ENCODE measurements at places on chromosomes 11 and 22.

GRCh38 chr11:122883646-122883979, 1.1 kb downstream of the JHY start:
- DNase-seq = no peak

DNA sequence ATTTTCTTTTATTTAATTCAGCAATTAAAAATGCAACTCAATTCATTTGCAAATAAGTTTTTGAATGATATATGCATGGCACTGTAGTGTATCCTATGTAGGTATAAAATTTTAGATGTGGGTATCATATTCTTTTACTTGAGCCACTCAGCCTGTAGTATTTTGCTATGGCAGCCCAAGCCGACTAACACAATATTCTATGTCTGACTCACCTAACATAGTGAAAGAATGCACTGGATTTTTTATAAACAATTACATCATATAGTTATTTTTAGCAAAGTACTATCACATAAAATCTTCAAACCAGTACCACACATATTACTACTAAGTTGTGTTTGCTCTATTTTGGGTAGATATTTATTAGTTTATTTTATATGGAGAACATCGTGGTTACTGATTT, 21.9 kb upstream of the GRIA4 start:
- no peak for DNase-seq

DNA sequence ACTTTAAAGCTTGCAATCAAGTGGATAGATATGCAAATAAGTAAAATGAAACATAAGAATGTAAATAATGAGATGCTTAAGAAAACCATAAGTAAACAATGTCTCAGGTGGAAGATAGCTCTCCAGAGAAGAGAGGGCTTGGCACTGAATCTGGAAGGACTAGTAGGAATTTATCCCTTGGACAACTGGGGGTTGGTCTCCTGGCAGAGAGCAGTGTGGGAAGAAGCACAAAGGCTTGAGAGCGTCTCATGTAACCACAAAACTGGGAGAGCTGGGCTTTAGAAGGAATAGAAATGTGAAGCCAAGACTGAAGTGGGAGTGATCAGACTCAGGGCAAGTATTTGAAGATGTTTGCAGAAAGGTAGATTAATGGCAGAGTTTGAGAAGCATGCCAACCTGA, 31.3 kb downstream of the CARD18 start:
- no peak for DNase-seq

- peak; percentile 53 for DNase-seq
Measured at GRCh38 chr11:77172666-77172982, 44.6 kb downstream of the MYO7A start.

GRCh38 chr22:44440224-44441160, 57.5 kb downstream of the RTL6 start:
- DNase-seq = no peak

DNA sequence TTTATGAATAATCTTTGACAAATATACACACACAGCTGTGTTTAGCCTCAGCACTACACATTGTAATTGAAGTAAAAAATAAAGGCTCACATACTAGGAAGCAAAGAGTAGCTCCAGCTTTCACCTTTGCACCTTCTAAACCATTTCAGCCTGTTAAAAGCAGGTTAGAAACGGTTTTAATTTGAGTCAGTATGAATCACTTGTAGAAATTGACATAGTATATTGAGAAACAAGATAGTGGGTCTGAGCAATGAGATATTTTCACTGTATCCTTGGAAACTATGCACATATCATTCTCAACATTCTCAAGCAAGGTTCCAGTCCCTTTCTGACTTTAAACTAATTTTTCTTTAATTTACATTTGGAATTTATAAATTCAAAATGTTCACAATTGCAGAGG, 380.3 kb downstream of the AASDHPPT start:
- no peak for DNase-seq

GRCh38 chr11:35163702-35164496, 24.9 kb downstream of the CD44 start:
- DNase-seq = no peak

GRCh38 chr11:19232910-19233503, 7.7 kb downstream of the E2F8 start:
- no peak for DNase-seq

DNA sequence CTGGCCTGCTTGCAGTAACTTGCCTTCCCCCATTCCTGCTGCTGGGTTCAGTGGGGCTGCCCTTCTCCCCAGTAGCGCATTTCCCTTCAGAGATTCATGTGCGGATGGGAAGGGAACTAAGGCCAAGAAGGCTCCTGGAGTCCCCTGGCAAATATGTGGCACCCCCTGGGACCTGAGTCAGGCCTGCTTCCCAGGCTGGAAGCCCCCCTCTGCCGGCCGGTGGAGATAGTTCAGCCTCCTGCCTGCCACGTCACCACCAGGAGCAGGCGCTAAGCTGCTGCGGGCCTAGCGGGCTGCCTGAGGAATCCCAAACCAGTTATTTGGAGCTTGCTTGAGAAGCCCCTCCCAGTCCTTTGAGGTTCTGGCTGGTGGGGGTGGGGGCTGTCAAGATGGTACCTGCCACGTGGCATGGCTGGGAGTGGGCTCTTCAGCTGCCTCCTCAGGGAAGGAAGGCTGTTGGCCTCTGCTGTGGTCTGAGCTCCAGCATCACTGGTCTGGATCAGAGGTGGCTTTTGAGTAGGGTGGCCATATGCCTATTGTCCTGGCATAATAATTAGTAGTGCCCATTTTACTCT, 2.0 kb downstream of the SERPINH1 start:
- no peak for DNase-seq

GRCh38 chr22:44557064-44557748, 59.2 kb upstream of the RTL6 start:
- DNase-seq = no peak

DNA sequence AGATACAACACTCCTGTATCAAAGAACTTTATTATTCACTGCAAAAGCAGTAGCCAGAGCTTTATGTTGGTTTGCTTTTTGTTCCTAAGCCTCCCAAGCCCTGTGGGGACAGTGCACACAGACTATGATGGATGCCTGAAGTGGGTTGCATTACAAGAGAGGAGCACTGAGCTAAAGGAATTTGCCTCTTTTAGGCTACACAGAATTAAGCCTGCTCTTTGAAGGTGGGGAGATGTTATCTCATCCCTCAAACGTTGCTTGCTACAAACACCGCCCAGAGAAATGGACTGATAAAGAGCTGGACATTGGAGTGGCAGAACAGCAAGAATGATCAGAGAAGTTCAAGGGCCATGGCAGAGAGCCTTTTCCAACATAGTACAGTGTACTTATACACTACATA, 2.5 kb upstream of the POGLUT3 start:
- no peak for DNase-seq

GRCh38 chr11:46499821-46500220, 94.0 kb downstream of the AMBRA1 start:
- no peak for DNase-seq

DNA sequence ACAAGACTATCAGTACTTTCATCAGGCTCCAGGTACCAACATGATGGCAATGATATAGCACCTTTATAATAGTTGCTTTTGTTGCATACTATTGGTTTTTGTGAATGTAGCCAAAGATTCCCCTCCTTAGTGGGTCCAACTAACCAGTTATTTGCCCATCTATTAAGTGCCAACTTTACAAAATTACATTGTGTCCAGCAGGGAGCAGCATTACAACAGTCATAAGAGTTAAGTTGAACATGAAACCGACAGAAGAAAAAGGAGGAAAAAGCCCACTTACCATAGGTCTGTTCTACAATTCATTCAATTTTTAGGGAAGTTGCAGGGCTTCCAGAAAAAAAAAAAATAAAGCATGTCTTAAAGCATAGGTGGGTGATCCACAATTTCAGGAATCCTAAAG, 21.6 kb downstream of the IMMP1L start:
- no peak for DNase-seq

All from DMS79 (cell line).